Activated gamma-delta T cell treated with anti-CD3 and anti-CD28 coated beads, Interleukin-2, amount 50 U/mL, for 16 hours (primary cell): ENCODE measurements at places on chromosomes 11 and 22.
A peak's percentile ranks its signal among the peaks of the same experiment; 100 is the strongest.

DNA sequence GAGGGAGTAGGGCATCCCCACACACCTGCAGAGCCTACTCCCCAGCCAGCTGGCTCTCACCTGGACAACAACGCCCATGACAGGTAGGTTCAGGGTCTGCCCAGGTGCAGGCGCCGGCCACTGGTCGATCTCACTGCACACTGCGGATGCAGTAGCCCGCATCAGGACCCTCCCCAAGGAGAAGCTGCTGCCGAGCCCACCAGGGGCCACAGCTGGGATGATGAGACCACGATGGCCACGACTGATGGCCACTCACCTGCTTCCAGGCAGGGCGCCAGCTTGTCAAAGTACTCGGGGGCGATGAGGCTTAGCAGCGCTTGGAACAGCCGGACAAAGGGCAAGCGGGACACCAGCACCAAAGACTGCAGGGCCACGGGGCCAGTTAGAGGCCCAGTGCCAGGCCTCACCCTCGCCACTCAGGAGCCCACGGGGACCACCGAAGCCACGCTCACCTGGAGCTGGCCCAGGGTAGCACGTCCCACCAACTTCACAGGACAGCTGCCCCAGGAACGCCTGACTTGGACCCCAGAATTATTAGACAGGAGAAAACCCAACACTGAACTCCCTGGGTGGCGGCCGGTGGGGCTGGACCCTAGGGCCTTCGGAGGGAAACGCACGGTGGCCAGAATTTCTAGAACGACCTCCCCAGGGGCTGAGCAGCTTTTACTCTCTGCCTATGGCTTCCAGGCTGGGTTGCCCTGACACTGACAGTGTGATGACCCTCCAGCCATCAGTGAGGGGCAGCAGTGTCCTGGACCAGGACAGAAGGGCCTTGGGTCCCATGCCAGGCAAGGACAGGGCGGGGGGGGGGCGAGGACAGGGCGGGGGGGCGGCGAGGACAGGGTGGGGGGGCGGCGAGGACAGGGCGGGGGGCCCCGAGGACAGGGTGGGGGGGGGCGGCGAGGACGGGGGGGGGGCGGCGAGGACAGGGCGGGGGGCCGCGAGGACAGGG is 8.9 kb upstream of the PLXNB2 start:
- DNase-seq = no peak

- no peak for DNase-seq
Measured at GRCh38 chr11:12092714-12093113, 17.7 kb upstream of the MICAL2 start.

- DNase-seq = no peak
Measured at GRCh38 chr11:98736833-98737232, 283.9 kb upstream of the CNTN5 start.

GRCh38 chr11:13638422-13638821 is 30.0 kb upstream of the FAR1 start:
- DNase-seq = no peak

DNA sequence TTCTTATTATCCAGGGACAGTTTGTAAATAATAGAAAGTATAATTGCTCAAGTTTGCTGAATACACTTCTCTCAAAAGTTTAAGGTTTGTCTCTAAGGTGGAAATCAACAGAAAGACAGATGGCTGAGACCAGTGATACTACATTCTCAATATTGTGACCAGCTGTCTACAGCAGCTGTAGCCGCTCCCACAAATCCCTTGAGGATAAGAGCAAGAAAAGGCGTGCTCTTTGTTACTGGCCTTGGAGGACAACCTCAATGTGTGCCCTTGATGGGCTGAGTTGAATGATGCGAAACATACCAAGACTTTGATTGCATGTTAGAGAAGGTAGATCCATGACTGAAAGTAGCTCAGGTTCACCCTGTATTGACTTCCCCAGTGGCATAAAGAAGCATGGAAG is 6.1 kb downstream of the OR6M1 start:
- DNase-seq = no peak

DNA sequence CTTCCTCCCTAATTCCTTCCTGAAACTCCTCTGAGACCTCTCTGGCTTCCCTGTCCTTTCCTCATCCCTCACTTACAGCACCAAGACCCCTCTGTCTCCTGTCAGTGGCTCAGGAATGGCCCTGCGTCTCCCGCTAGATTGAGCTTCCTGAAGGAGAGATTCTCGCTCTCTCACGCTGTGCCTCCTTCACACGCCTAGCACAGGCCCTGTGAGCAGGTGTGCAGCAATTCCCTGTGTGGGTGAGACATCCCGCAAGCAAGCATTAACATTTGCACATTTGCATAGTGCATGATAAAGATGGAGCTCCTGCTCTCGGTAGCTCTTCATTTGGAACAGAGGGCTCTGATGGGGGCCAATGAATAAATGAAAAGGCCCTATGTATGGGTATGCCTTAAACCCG is 159.8 kb downstream of the ADAMTS15 start:
- no peak for DNase-seq

DNA sequence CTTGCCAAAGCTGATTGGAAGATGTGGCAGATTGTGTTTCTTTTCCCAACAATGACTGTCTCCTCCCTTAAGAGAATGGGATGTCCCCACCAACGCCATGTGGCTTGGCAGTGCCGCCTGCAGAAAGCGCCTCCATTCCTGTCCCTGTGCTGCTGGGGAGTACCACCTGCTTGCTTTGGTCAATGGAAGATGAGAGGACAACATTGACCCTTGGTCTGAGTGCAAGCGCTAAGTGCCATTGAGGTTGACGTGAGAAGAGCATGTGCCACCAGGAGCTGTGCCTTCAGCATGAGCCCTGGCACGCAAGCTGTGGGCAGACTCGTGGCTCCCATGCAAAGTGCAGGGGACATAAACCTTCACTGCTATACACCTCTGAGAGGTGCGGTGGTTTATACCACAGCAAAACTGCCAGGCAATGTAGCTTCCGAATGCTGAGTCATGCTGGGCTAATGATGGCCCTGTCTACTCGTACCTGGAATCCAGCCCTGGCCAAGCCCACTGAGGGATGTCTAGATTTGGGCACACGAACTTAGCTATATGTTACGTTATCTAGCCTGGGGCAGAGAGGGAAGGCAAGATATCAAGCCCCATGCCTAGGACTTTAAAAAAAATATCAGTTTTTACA is 41.9 kb downstream of the MYEOV start:
- no peak for DNase-seq

- no peak for DNase-seq
Measured at GRCh38 chr11:96017856-96018255, 93.9 kb upstream of the MTMR2 start.

DNA sequence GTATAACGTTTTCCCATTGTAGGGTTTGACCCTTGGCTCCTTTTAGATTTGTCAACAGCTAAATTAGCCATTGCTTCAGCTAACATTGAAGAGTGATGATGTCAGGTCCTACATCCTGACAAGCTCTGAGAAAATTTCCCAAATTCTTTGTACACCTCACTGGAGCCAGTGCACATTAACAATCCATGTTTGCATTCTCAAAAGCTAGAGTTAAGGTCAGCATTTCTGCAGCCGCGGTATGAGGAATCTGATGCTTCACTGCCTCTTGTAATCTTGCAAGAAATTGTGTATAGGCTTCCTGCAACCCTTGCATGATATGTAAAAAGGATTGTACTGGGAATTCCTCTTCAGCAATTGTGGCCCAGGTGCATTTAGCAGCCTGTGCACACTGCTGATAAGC is 33.1 kb upstream of the NCAM1 start:
- no peak for DNase-seq

- DNase-seq = no peak
Measured at GRCh38 chr11:121801394-121801748, 314.6 kb downstream of the BLID start.

GRCh38 chr11:16977136-16977993 is 36.8 kb downstream of the PLEKHA7 start:
- DNase-seq = no peak

DNA sequence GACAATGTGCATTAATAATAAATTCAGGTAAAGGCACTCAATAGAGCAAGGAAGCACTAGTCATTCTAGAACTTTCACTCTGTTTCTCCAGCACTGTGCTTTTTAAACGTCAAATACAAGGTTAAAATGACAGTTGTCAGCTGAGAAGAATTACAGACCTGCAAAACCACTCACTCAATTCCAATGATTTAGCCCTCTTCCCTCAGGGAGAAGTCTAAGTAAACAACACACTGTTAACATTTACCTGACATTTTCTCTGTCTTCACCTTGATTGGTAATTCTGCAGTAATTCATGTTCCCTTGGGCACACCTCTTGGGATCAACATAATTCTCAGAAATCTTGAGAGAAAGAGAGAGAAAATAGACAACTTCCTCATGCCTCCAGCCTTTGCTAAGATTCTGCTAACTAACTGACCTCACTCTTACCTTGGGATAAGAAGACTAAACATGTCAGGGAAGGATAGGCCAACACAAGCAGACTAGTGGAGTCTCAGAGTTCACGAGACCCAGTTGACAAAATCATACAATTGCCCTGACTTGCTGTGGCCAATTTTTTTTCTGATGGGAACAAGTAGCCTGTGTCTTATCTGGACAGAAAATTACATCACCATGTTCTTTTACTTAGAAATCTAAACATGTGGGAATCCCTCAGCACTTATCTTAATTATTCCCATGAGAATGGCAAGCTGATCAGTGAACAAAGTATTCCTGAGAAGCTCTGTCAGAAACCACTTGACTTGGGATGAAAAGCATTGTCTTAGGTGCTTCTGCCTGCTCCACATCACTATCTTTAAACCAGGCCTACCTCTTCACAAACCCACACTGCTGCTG is 516.8 kb upstream of the FAT3 start:
- DNase-seq = no peak

DNA sequence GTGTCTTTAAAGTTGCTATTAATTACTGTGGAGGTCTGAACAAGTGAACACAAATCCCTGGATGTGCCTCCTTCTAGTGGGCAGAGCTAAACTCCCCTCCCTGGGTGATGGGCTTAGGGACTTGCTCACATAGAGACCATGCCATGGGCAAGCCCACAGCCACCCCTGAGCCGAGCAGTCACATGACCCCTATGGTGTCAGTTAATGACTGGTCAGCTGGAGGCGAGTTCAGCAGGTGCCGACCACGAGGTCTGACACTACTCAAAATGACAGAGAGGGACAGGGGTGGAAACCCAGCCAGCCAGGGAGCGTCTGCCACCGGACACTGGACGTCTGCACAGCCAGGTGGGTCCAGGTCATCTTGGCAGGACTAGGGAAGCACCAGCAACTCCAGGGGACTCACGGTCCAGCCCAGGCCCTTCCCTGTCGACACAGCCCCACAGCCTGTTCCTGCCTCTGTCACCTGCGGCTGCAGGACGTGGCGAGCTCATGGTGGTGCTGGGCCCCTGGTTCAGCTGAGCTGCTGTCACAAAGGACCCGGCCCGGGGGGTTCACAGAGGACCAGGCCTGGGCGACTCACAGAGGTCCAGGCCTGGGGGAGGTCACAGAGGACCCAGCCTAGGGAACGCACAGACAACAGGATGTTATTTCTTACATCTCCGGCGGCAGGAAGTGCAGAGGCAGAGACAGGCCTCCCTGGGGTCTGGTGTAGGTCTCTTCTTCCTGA is 135.0 kb downstream of the BRD1 start:
- DNase-seq = no peak

- peak; percentile 70 for DNase-seq
Measured at GRCh38 chr22:24427500-24428164, at the start of gene ADORA2A. ADORA2A (plus strand) TSS chr22:24427599; CDS start chr22:24433405, 5,806 bp downstream.

DNA sequence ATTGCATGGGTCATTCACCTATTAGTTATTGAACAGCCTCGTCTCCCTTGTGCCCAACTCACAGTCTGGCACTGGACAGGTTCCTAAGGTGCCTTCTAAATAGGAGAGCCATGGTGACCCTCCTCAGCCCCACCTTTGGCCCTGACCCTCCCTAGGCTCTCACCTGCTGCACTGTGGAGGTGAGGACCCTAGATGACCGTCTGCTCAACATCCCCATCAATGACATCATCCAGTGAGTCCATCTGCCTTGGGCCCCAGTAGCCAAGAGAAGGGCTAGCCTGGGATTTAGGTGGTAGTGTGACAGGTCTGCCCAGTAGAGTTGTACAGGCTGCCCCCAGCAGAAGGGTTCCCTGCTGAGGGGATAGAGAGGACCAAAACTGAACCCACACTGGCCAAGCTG is 13.6 kb downstream of the UCP2 start:
- no peak for DNase-seq

- DNase-seq = no peak
Measured at GRCh38 chr11:75535071-75535470, 9.3 kb upstream of the GDPD5 start.

DNA sequence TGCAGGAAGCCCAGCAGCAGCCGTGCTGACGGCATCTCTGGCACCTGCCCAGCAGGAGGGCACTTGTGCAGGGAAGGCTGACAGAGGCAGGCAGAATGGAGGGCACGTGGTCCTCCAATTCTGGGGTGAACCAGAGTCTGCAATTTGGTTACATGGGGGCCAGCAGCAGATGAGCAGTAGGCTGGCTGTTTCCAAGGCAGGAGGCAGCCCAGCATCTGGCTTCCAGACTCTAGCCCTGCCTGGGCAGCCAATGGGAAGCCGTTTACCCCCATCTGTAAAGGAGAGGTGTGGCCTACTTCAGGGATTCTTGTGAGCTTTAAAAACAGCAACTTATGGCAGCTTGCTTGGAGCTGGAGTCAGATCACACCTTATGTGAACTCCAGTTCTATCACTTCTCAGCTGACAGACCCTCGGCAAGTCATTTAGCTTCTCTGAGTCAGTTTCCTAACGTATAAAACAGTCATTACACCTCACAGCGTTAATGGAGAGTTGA is 27.9 kb upstream of the RASL10A start:
- no peak for DNase-seq

GRCh38 chr22:23750714-23751440 is at the start of gene ZNF70:
ZNF70 (minus strand) TSS chr22:23751112; CDS start chr22:23745140, 5,972 bp downstream.
- DNase-seq = peak; percentile 79

DNA sequence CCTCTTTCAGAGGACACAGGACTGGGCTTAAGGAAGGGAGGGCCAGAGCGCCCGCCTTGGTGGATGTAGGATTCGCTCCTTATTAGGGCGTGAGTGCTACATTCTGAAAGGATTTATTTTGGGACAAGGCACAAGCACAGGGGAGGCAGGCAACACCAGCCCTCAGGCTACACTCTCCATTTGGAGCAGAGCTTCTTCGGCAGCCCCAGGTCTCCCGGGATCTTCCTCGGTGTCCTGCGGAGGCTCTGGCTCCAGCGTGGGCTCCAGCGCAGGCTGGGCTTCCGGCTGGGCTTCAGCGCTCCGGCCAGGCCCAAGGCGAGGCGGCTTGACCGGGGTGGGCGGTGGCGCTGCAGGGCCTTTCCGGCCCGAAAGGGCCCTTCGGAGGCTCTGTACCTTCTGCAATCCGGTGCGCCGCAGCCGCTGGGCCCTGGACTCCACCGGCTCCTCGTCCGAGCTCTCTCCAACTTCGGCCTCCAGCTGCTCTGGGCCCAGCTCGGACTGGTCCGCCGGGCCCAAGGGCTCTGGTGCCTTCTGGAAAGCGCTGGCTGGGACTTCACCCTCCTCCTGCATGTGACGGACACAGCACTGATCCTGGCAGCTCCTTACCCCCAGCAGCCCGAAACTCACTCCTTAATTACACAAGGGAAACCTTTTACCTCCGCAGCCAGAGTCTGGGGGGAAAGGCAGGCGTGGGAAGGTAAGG is 1.1 kb downstream of the CAVIN3 start:
- DNase-seq = no peak

DNA sequence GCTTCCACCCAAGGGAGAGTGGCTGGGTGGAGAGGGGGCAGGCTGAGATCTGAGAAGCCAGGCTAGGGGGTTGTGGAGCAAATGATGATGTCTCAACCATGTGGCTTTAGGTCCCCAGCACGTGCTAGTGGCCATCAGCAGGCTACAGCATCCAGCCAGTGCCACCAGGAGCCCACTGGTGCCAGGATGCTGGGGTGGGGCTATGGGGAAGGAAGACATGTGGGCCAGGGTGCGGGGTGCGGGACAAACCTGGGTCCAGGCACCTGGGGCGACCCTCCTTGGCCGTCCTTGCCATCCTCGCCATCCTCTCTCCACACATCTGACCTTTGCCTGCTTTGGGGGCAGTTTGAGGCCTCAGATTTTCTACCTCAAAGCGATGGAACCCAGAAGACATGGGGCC is 104.3 kb downstream of the KCNQ1 start:
- DNase-seq = no peak
